ENCODE measurements at places on chromosomes 7 and 10.

GRCh38 chr7:44196450-44196872 lies 4.3 kb upstream of the YKT6 start:
- no peak for DNase-seq

DNA sequence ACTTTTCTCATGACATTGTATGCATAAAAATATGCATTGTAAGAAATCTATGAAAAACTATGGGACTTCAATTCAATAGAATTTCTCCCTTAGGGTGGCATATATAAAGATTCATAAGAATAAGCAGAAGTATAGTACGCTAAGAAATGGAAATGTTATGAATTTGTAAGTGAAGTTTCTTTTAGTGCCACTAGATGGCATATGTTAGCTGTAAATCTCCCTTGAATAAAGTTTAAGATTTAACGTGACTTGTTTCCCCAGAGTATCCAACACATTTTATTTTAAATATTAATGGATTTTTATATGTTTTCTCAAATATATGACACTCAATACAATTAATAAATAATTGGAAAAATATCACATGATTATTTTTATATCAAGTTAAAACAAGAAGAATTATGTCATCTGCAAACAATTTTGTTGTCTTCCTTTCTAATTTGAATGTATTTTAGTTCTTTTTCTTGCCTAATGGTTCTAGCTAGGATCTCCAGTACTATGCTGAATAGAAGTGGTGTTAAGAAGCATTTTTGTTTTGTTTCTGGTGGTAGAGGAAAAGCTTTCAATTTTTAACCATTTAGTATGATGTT lies 287.2 kb downstream of the HGF start:
- no peak for DNase-seq

GRCh38 chr7:42493436-42494198 lies 256.6 kb upstream of the GLI3 start:
- no peak for DNase-seq

DNA sequence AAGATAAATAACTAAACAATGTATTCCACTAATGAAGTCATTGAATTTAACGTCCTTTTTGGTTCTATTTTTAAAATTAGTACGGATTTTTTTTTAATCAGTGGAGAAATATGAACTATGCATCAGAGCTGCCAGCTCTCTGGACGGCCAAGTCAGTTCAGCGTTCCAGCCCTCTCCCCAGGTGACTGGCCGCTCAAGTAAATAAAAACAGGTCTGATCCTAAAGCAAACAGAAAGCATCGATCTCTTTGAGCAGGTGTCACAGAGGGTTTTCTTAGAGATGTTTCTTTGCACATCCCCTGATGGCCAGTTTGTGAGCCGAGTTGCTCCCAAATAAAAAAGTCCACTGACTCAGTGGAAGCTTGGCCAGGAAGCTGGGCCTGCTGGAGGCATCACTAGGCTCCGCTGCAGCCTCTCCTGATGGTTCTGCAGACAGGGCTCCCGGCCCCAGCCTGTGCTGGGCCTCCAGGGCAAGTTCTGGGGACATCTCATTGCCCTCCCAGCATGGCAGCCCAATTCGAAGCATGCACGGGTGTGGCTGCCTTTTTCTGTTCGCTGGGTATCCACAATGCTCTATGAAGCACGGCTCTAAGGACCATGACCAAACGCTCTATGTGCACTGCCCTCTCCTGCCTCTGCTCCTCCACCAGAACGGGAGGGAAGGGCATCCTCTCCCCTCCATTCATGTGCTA lies 74.7 kb upstream of the PPP2R2D start:
- DNase-seq, result no peak

- no peak for DNase-seq
Measured at GRCh38 chr10:44008917-44009709, 360.4 kb upstream of the ZNF32 start.

- DNase-seq, result no peak
Measured at GRCh38 chr7:106223156-106223555, 61.6 kb downstream of the NAMPT start.

DNA sequence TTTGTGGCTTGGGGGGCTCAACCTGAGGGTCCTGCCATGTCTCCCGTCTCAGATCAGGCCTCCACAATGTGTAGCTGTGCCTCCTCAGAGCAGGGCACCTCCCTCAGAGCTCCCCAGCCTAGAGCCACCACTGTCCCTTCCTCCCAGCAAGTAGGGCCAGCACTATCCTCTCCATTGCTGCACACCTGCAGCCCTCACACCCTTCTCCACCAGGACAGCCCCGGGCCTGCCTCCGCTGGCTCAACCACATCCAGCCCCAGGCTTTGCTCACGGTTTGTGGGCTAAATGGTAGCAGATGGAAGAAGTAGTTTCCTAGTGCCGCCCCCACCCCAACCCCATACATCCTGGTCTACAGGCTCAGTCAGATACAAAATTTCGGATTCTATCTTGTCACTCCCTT lies 10.1 kb downstream of the NFKB2 start:
- no peak for DNase-seq

GRCh38 chr7:44736896-44737295 lies 11.8 kb upstream of the ZMIZ2 start:
- no peak for DNase-seq

DNA sequence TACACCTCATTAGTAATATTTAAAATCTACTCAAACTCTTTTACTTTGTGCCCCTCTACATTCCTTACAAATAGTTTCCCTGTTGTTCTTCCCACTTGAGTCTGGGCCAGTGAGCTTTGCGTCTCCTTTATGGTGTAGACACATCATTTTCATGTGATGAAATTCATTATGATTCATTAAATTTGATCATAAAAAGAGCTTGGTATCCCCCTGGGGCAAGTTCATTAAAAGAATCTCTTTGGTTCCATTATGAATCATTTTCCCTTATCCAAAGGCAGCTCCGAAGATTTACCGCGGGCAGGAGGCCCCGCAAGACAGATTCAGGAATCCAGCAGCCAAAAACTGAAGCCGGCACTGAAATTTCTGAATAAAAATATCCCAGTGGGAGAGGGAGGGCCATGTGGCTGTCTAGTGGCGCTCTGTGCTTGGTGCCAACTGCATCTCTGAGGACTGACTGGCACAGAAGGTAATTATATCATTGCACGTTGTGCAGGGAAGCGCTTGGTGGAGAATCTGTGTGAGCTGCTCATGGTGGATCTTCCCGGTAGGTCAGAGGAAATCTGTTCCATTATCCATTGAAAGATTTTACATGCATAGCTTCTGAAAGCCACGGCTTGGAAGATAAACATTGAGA lies 151.4 kb upstream of the PITRM1 start:
- DNase-seq, result no peak

GRCh38 chr10:35545878-35546590 lies 59.1 kb upstream of the GJD4 start:
- DNase-seq, result no peak

- no peak for DNase-seq
Measured at GRCh38 chr10:3877211-3878000, 92.4 kb upstream of the KLF6 start.

- no peak for DNase-seq
Measured at GRCh38 chr7:69439636-69440325, 158.5 kb upstream of the AUTS2 start.

GRCh38 chr7:732094-732541 lies 5.0 kb upstream of the PRKAR1B start:
- no peak for DNase-seq

DNA sequence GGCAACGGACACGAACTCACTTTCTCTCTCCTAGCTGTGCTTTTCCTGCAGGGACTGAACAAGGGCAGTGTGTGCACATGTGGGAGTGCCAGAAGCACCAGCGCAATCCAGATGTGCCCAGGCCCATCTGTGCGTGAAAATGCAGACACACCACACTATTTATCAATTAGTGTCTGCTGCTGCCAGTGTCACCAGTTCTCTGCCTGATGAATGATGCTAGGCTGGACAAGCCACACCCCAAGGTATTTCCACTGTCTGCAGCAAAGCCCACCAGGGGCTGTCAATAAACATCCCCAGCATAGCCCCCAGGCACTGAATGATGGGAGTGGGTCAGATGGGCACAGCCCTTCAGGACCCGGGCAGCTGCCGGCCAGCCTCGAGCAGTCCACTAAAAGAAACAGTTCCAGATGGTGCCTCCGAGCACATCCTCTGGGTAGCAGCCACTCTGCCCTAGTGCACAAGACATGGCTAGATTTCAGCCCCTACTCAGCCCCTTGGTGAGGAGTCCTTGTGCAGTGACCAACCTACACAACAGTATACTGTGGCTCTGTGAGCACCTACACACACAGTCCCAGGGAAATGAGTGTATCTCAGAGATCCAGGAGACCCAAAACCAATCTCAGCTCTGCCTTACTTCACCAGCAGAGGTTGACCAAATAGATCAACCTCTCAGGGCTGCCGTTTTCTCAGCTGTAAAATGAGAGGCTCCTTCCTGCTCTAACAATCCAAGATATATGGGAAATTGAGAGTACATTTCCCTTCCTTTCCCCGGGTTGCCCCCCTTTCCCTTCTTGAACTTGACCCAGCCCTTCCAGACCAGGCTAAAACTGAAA lies 314.7 kb downstream of the PLXNA4 start:
- no peak for DNase-seq

DNA sequence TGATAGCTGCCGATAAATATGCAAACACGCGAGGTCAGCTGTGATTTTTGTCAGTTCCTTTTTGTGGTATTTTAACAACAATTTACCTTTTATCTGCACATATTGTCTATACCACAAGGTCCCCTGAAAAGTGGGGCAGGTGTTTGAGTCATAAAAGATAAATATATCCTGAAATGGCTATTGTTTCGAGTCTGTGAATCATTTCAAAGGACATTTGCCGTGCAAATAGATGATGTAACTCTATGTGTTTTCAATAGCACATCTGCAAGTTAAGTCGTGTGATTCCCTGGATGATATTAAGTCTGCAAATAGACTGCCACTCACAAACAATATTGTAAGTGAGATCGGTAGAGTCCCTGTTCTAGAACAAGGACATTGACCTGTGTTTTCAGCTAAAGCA lies 193.0 kb upstream of the PITRM1 start:
- DNase-seq, result no peak

Measured in stimulated activated CD4-positive, alpha-beta T cell treated with anti-CD3 and anti-CD28 coated beads, Interleukin-2, amount 100 ng/mL, for 4 hours (primary cell).